ENCODE measurements at places on chromosomes 6 and 20. TPM values are rescaled to one million over a fixed set of nuclear protein-coding genes. Genes with fewer than 3 reads are reported as not detected.
A peak's percentile ranks its signal among the peaks of the same experiment; 100 is the strongest.

- peaks cover 2% of the 10 kb centered on the region for H3K4me1 ChIP-seq
- DNase-seq, result no peak
- H3K27me3 ChIP-seq, result peaks cover 16% of the 10 kb centered on the region
Observed at GRCh38 chr6:36399970-36400369, 12.5 kb upstream of the ETV7 start.

DNA sequence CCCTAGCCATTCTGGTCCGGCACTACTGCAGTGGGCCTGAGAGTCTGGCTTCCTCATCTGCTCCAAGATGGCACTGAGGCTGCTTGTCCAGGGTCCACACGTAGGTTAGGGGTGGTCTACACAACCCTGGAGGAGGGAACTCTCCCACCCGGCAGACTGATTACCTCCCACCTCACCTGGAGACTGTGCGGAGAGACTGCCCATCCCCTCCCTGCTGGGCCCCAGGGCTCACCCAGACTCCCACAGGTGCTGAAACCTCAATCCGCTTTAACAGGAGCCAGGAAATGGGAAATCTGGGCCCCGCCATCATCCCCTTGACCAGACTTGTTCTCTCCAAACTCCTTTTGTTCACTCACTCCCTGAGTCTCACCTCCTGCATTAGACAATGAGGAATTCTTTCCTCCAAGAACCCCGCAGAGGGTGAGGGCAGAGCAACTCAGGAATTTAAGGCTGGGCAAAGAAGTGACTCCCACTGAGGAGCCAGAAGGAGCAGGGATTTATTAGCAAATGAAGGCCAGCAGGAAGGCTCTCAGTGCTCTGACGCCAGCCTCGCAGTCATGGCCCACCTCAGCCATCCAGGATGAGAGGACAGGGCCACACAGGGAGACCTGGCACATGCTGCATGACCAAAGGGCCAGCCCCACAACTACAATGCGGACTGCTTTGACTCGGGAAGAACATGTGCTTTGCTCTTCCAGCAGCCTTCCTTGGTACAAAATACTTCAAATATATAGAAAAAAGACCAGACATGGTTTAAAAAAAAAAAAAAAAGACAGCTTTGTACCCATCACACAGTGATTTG is 53.0 kb downstream of the CDK5RAP1 start:
- H3K36me3 ChIP-seq, result peaks cover 2% of the 10 kb centered on the region
- peaks cover 18% of the 10 kb centered on the region for H3K4me1 ChIP-seq
- H3K27ac ChIP-seq, result no peak overlapping the region
- no peak for DNase-seq

DNA sequence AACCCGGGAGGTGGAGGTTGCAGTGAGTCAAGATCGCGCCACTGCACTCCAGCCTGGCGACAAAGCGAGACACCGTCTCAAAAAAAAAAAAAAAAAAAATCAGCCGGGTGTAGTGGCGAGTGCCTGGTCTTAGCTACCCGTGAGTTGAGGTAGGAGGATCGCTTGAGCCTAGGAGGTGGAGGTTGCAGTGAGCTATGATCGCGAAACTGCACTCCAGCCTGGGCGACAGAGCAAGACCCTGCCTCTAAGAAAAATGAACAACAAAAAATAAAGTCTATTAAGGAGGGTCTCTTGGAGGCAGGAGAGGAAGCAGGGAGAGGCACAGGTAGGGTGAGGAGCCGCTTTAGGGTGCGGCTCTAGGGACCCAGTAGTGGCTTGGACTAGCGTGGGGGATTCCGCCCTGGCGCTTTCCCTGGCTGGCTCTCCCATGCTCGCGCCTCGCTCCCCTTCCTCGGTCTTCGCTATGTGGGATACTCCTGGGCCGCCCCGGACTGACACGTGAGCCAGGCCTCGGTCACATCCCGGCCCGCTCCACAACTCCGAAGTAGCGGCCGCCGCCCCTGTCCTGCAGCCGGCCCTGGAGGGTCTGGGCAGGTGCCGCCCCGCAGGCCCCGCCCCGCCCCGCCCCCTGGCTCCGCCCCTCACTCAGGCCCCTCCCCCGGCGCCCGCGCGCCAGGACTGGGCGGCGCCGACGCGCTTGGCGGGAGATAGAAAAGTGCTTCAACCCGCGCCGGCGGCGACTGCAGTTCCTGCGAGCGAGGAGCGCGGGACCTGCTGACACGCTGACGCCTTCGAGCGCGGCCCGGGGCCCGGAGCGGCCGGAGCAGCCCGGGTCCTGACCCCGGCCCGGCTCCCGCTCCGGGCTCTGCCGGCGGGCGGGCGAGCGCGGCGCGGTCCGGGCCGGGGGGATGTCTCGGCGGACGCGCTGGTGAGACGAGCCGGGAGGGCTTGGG is at the start of gene MYBL2:
TSS of gene MYBL2 (plus strand) at position 739 of the 953 bp plus-strand sequence. CDS start at position 909, 170 bp downstream.
- peaks cover 4% of the 10 kb centered on the region for H3K4me1 ChIP-seq
- peaks cover 28% of the 10 kb centered on the region for H3K27me3 ChIP-seq
- no peak within 1 kb of the TSS for H3K27ac ChIP-seq
- no peaks in the 10 kb centered on the region for H3K36me3 ChIP-seq
- DNase-seq, result peak; percentile 70

- no peaks in the 10 kb centered on the region for H3K36me3 ChIP-seq
- H3K27ac ChIP-seq, result no peak overlapping the region
- DNase-seq, result no peak
- H3K4me1 ChIP-seq, result peaks cover 2% of the 10 kb centered on the region
- H3K27me3 ChIP-seq, result peaks cover 7% of the 10 kb centered on the region
Observed at GRCh38 chr6:170229851-170230519, 60.9 kb downstream of the DLL1 start.

- no peaks in the 10 kb centered on the region for H3K36me3 ChIP-seq
- peak overlapping the region; percentile 91 for H3K4me3 ChIP-seq
- DNase-seq, result no peak
- H3K4me1 ChIP-seq, result peaks cover 27% of the 10 kb centered on the region
- H3K27ac ChIP-seq, result peak overlapping the region; percentile 11
Observed at GRCh38 chr6:13814938-13815575, 700 bp upstream of the MCUR1 start.

- no peaks in the 10 kb centered on the region for H3K27me3 ChIP-seq
- no peak overlapping the region for H3K4me3 ChIP-seq
- H3K27ac ChIP-seq, result no peak overlapping the region
- H3K36me3 ChIP-seq, result no peaks in the 10 kb centered on the region
Observed at GRCh38 chr6:53244958-53245357, 96.3 kb upstream of the GCM1 start.

- no peaks in the 10 kb centered on the region for H3K4me1 ChIP-seq
- H3K4me3 ChIP-seq, result no peak overlapping the region
- no peaks in the 10 kb centered on the region for H3K27me3 ChIP-seq
- no peaks in the 10 kb centered on the region for H3K36me3 ChIP-seq
Observed at GRCh38 chr6:48919555-48919954, 543.5 kb downstream of the MMUT start.

- H3K27ac ChIP-seq, result no peak overlapping the region
- H3K27me3 ChIP-seq, result no peaks in the 10 kb centered on the region
- DNase-seq, result no peak
- no peaks in the 10 kb centered on the region for H3K36me3 ChIP-seq
- H3K4me1 ChIP-seq, result no peaks in the 10 kb centered on the region
Observed at GRCh38 chr6:55130806-55131324, 43.5 kb upstream of the HCRTR2 start.

DNA sequence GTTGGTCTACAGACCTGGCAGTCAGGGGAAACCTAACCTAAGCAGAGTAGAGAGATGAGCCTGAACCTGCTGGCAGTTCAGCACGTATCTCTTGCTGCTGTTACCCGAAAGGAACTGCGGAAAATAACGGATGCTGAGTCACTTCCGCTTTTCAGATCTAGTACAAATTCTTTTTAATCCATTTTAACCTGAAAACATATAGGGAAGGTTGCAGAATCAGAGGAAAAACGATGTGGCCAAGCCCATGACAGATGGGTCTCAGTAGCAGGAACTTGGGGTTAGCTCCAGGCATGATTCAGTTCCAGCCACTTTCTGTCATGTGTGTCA is 351.9 kb upstream of the PRND start:
- H3K4me1 ChIP-seq, result peaks cover 14% of the 10 kb centered on the region
- H3K27ac ChIP-seq, result peak overlapping the region; percentile 87
- H3K27me3 ChIP-seq, result peaks cover 3% of the 10 kb centered on the region
- peak overlapping the region; percentile 59 for H3K4me3 ChIP-seq

- H3K36me3 ChIP-seq, result no peaks in the 10 kb centered on the region
- H3K4me3 ChIP-seq, result no peak overlapping the region
- DNase-seq, result no peak
- no peaks in the 10 kb centered on the region for H3K27me3 ChIP-seq
- no peaks in the 10 kb centered on the region for H3K4me1 ChIP-seq
- no peak overlapping the region for H3K27ac ChIP-seq
Observed at GRCh38 chr6:51513891-51514747, 573.3 kb downstream of the PKHD1 start.

DNA sequence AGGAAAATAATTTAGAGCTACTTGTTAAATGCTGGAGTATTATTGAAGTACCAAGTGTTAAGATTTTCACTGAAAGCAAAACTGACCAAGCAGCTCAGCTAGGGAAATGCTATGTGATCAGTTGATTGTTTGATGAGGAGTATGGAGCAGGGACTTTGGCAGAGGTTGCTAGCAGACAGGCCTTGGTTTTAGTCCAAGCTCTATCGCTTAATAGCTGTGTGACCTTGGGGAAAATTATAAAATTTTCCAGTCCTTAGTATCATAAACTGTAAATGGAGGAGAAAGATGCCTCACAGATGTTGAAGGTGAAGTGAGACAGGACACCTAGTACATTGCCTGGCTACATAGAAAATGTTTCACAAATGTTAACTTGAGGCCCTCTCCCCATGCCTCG is 136.6 kb downstream of the MTHFD1L start:
- peaks cover 21% of the 10 kb centered on the region for H3K4me1 ChIP-seq
- DNase-seq, result no peak
- no peaks in the 10 kb centered on the region for H3K27me3 ChIP-seq
- H3K27ac ChIP-seq, result peak overlapping the region; percentile 49

GRCh38 chr6:90293319-90293953 is 3.2 kb downstream of the BACH2 start:
- no peaks in the 10 kb centered on the region for H3K27me3 ChIP-seq
- H3K4me3 ChIP-seq, result peak overlapping the region; percentile 93
- peaks cover 23% of the 10 kb centered on the region for H3K4me1 ChIP-seq
- H3K27ac ChIP-seq, result peak overlapping the region; percentile 89

DNA sequence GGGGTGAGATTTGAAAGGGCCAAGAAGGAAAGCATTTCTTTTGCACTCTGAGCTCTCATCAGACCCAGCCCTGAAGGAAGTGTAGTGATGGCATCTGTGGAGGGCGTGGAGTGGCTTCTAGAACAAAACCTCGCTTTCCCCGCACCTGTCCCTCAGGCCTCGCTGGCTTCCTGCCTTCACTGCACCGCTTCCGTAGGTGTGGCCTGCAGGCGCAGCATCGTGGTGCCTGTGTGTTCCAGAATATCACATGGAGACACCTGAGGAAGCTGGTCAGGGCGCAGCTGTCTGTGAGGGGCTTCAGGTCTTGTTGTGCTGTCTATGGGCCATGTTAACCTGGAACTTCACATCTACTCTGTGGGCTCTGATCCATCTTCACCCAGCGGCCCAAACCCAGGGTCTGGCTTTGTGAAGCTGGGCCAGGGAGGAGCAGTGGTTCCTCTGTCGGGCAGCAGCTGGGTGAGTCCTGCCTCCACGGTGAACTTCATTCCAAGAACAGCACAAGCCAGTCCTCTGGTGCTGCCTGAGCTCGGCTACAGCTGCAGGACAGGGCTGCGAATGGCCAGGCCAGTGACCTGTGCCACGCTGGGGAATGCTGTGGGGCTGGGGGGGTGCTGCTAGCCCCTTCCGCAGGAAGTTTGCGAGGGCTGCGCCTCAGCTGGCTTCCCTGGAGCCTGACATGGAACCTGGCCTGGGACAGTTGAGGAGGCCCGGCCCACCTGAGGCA is 40.9 kb downstream of the DSTN start:
- peak overlapping the region; percentile 91 for H3K27ac ChIP-seq
- no peaks in the 10 kb centered on the region for H3K27me3 ChIP-seq

DNA sequence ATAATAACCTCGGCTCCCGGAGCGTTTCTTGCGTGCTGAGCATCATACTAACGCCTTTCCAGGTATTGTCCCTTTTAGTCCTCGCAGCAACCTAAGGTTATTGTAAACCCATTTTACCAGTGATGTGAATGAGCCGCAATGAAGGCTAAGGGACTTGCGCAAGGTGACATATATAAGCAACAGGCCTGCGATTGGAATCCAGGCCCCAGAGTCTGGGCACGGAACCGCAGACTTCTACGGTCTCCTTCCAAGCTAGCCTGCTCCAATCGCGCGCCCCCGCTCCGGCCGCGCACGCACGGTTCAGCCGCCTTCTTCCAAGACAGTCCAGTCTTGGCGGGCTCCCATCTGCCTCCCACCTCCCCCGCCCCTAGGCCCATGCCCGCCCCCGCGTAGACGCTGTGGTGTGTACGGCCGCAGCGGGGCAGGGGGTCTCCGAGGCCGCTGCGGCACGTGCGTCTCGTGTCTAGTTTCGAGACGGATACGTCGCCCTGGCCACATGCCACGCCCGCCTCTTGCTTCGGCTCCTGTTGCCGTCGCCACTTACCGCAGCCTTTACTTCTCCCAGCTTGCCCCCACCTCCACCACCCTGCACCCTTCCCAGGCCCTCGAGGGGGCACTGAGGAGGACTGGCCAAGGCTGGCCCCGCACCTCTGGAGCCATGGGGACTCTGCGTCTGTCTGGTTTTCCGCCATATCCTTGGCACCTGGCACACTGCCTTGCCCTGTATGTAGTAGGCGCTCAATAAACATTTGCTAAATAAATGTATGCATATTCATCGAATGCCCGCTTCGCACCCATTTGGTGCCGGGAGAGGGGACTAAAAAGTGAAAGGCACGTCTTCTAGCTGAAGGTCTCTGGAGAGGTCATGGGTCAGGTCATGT is 855 bp upstream of the GFOD1 start:
- no peak overlapping the region for H3K27ac ChIP-seq
- H3K4me3 ChIP-seq, result peak overlapping the region; percentile 96
- no peaks in the 10 kb centered on the region for H3K36me3 ChIP-seq
- peaks cover 28% of the 10 kb centered on the region for H3K27me3 ChIP-seq
- DNase-seq, result no peak
- peaks cover 26% of the 10 kb centered on the region for H3K4me1 ChIP-seq

- H3K27ac ChIP-seq, result no peak overlapping the region
- H3K4me3 ChIP-seq, result no peak overlapping the region
- DNase-seq, result no peak
- no peaks in the 10 kb centered on the region for H3K36me3 ChIP-seq
- peaks cover 9% of the 10 kb centered on the region for H3K4me1 ChIP-seq
- H3K27me3 ChIP-seq, result no peaks in the 10 kb centered on the region
Observed at GRCh38 chr6:38307740-38308139, 332.0 kb downstream of the BTBD9 start.

ZNF217 gene
- total RNA-seq, result 70.4 TPM

INSM1 gene
- total RNA-seq, result not detected

HTR1E gene
- not detected for total RNA-seq

DAAM2 gene
- not detected for total RNA-seq

FABP7 gene
- not detected for total RNA-seq

THBS2 gene
- total RNA-seq, result not detected

NR2E1 gene
- total RNA-seq, result not detected

CST2 gene
- not detected for total RNA-seq

PAK1IP1 gene
- total RNA-seq, result 6.3 TPM

RBBP9 gene
- total RNA-seq, result 5.3 TPM

ANKRD66 gene
- not detected for total RNA-seq
